Right lung (tissue), 10 donors: ENCODE measurements at places on chromosomes 3 and 15. TPM values are rescaled to one million over a fixed set of nuclear protein-coding genes. Genes with fewer than 3 reads are reported as not detected.

- DNase-seq = peak; percentile 78
Measured at GRCh38 chr3:134601539-134602439, 49.0 kb downstream of the KY start.

DNA sequence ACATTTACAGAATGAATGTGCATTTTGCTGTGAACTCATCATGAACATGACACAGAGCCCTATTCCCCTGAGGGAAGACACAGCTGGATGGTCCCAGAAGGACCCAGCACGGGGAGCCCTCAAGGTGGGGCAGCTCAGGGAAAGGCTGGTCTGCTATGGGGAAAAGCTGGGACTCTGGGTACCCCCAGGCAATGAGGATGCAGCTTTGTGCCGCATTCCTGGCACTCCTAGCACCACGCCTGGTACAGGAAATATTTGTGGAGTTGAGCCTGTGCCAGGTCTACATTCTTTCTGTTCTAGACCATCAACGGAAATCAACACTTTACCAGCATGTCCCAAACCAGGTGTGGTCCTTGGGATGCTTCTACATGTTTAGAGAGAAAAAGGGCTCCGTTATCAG is 74.0 kb downstream of the SRGAP3 start:
- DNase-seq = no peak

DNA sequence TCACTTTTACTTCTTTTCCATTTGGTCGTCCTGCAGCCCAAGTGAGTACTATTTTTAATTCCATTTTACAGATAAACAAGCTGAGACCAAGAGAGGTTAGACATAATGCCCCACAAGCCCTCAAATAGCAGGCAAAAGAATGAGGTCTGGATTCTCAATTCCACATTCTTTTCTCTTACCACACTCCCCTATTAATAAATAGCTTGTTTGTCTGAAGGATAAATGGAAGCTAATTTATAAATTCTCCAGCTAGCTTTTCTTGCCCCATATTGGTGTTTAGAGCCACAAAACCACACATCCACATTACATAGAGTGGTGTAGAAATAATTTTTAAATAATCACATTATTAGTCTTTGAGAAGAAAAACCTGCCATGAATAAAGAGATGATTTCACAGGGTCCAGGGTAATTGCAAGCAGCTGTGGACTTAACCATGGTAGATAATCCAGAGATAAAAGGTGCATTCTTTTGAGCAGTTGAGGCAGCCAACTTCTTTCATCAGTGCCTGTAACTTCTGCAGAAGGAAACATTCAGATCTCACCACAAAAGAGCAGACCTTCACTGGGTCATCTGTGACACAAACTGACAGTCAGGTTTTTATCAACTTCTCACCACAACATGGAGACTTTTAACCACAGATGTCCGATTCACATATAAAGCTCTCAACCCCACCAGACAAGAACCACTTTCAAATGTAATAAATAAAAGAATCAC is 313.4 kb upstream of the STT3B start:
- no peak for DNase-seq

- DNase-seq = no peak
Measured at GRCh38 chr3:127135241-127136023, 57.5 kb upstream of the PRR23E start.

DNA sequence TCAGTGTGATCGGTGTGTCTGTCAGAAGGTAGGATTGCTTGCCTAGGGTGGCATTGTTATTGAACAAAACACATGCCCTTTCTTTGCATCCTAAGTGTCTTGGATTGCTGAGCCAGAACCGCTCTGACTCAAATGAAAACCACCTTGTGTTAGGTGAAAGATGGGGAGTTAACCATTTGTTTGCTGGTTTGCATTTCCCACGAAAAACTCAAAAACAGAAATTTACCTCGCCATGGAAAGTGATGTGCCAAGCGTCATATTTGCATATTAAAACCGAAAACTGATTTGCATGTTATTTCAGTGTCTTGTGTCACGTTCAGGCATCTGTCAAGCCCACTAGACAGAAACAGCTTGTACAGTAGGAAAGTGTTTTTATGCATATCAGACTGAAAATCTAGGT is 474.6 kb upstream of the TPRG1 start:
- DNase-seq = no peak

SLC51B gene
- 17.8 TPM for polyA plus RNA-seq

AADACL2 gene
- not detected for polyA plus RNA-seq

SKOR1 gene
- 0.28 TPM for polyA plus RNA-seq
